ENCODE measurements at places on chromosomes 16 and 17.
A peak's percentile ranks its signal among the peaks of the same experiment; 100 is the strongest.

- DNase-seq = no peak
Observed at GRCh38 chr16:55779402-55780094, 53.3 kb downstream of the CES1 start.

GRCh38 chr16:67039260-67040020 is 10.5 kb downstream of the CBFB start:
- no peak for DNase-seq

GRCh38 chr16:20336955-20337354 is 9.6 kb upstream of the GP2 start:
- DNase-seq = no peak

DNA sequence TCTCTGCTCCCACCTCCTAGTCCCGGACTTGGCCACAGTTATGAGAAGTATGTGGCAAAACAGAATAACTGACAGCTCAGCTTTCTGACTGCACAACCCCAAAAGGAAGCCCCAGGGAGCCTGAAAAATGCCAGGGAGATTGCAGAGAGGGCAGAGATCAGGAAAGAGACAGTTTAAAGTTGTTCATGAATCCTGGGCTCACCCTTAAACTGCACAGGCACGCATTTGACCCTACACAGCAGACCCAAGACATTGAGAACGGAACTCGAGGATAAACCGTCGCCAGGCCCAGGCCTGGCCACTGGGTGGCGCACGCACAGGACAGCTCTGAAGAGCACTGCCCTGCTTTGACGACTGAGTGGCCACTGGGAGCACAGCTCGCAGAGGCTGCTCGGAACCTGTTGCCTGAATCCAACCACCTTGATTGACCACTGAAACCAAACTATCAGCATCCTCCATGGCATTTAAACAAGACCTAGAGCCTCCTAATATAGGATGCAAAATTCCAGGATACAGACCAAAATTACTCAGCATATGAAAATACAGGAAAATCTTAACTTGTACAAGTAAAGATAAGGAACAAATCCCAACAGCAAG is 114.0 kb downstream of the C16orf95 start:
- peak; percentile 49 for DNase-seq

GRCh38 chr17:76365256-76365903 is 11.7 kb upstream of the PRPSAP1 start:
- no peak for DNase-seq

Data from hematopoietic multipotent progenitor cell treated with erythropoietin and hydrocortisone succinate and interleukin-3 and kit ligand, for 17 days (in vitro differentiated cells).